ENCODE measurements at places on chromosomes 1 and 21.

GRCh38 chr21:43321111-43321510, 105.8 kb downstream of the SIK1 start:
- DNase-seq = no peak

GRCh38 chr1:9573723-9574122, 15.0 kb upstream of the TMEM201 start:
- DNase-seq = no peak

DNA sequence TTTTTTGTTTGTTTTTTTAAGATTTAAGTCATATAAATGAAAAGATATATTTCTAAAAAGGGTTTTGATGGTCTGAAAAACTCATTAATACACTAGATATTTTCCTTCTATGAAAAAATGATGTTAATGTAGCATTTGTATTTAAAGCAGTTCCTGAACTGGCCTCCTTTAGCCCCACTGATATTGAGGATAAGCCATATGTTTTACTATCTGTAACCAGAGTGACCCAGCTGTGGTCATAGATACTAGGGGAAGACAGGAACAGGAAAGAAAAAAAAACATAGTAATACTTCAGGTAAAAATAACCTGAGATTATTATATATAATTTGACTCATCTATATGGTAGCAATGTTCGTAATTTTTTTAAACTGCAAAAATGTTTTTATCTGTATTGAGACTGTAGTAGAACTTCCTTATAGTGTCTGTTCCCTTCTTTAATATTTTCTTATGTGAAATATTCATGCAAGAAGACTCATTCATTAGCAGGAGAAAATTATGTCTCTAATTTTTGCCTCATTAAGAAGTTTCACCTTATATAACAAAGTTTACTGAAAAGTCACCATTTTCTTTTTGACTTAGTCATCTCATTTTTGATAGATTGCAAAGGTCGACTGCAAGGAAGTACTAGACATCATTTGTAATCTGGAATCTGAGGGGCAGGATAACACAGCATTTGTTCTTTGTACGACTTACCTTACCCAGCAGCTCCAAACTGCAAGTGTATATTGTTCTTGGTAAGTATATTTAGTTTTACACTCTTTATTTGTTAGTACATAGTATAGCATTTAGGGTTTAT, 25.6 kb upstream of the TMCO2 start:
- no peak for DNase-seq

GRCh38 chr1:18632218-18632588, 1.6 kb downstream of the PAX7 start:
- DNase-seq = no peak

Measured in activated CD8-positive, alpha-beta memory T cell treated with anti-CD3 and anti-CD28 coated beads for 48 hours (primary cell).